Adrenal gland (tissue), 19 donors: ENCODE measurements at places on chromosomes 5 and 9. TPM values are rescaled to one million over a fixed set of nuclear protein-coding genes. Genes with fewer than 3 reads are reported as not detected.

Gene PCDHB7
- 1.6 TPM for total RNA-seq

DNA sequence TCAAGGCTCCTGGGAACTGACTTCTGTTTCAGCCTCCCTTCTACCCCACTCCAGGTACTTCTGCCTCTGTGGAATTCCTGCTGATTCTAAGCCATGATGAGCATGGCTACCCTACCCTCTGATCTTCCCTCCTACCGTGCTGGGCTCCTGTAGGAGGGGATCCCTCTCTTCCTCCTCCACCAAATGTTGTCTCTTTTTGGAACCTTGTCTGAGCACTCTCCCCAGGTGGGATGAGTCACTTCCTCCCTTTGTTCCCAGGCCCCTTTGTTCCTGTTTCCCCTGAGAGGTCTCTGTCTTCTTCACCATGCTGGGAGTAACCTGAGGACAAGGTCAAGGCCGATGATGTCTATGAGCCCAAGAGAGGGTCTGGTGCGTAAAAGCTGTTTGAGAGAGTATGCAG lies 213.2 kb downstream of the GABBR2 start:
- DNase-seq: no peak

- no peak for DNase-seq
Observed at GRCh38 chr9:37727013-37727412, 26.6 kb upstream of the TRMT10B start.

GRCh38 chr9:70534061-70534460 lies 119.6 kb upstream of the KLF9 start:
- no peak for DNase-seq

DNA sequence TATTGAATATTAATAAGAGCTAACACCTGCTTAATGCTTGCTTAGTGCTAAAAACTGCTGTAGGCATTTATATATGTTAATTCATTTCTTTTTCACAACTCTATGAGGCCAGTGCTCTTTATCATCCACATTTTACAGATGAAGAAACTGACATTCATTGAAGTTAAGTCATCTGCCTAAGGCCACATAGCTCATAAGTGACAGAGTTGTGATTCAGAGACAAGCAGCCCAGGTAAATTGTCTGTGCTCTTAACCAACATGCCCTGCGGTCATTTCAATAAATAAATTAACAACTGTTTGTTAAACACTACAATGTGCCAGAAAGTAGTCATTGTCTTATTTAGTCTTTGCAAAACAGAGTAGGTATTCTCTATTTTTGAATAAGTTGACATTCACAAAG lies 1354.4 kb upstream of the C9orf72 start:
- no peak for DNase-seq

DNA sequence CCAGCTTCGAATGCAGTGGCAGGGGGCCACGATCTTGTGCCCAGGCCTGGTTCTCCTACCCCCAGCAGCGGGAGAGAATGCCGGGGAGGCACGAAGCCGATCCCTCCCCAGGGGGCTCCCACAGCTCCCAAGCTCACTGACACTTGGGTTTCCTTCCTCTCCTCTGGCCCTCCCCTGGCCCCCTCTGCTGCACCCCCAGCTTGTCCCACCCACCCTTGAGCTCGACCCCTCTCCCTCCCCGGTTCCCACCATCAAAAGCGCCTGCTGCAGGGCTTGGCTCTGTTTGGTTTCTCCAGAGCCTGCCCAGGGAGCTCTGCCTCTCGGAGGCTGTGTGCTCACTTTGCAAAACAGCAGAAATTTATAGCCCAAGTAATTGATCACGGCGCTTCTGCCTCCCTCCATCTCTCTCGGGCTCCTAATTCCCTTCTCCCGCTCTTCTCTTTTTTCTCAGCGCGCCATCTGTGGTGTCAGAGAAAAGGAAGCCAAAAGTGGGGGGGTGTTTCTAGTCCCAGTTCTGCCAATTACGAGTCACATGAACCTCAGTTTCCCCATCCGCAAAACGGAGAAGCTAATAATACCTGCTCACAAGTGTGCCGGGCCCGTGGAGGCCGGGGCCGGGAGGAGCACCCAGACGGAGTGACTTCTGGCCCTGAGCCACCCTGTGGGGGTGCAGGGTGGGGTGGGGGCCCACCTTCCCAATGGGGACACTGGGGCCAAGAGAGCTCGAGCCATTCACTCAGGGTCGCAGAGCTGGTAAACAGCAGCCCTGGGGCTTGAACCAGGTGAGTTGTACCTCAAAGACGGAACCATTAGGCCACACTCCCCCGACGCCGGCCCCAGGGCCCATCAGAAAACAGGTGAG lies 141.2 kb upstream of the IER5L start:
- no peak for DNase-seq

- no peak for DNase-seq
Observed at GRCh38 chr9:77744841-77745430, 96.8 kb upstream of the GNA14 start.

Gene UBAC1
- total RNA-seq: 37.4 TPM

GRCh38 chr5:132557478-132558172 lies 848 bp downstream of the RAD50 start:
- peak; percentile 35 for DNase-seq

- no peak for DNase-seq
Observed at GRCh38 chr9:109411069-109411761, 86.9 kb downstream of the PTPN3 start.

DNA sequence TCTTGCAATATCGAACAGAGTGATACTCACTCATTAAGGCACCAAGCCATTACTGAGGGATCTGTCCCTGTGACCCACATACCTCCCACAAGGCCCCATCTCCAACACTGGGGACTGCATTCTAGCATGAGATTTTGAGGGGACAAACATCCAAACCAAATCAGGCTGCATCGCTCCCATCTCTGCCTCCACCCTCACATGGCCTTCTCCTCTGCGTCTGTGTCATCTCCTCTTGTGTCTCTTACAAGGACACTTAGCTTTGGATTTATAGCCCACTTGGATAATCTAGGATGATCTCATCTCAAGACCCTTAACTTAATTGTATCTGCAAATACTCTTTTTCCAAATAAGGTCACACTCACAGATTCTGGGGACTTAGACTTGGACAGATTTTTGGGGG lies 284.4 kb upstream of the DAP start:
- no peak for DNase-seq

Gene PCDHB16
- 2.3 TPM for total RNA-seq

Gene OGN
- total RNA-seq: 3.0 TPM

GRCh38 chr5:92640340-92640739 lies 940.7 kb downstream of the NR2F1-AS1 start:
- no peak for DNase-seq

Gene PCDHA1
- not detected for total RNA-seq

Gene NDUFA8
- total RNA-seq: 70.0 TPM

GRCh38 chr9:15268782-15269181 lies 38.2 kb downstream of the TTC39B start:
- no peak for DNase-seq

DNA sequence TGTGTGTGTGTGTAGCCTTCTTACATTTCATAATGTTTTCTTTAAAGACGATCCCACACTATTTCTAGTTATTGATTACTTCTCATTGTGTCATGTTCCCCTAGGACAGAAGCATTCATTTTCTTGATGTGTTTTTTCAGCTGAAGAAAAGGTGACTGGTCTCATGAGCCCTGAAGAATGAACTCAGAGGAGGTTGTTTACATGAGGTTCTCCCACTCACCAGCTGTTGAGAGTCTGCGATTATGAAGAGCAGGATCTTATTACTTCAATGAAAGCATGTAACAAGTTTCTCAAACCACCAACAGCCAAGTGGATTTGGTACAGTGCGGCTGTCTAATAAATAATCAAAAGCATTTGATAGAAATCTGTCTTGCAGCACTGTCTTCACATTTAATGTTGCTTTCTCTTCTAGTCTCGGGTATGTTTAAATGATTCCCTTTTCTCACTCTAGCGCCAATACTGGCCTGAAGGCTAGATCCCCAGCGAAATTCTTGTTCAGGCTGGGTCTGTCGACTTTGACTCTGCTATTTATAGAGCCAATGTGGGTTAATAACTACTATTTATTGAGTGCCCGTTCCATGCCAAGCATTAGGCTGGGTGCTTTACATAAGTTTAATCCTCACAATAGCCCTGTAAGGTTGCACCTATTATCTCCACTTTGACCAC lies 9.6 kb upstream of the FSD1L start:
- DNase-seq: no peak

Gene ANKRD18A
- not detected for total RNA-seq

DNA sequence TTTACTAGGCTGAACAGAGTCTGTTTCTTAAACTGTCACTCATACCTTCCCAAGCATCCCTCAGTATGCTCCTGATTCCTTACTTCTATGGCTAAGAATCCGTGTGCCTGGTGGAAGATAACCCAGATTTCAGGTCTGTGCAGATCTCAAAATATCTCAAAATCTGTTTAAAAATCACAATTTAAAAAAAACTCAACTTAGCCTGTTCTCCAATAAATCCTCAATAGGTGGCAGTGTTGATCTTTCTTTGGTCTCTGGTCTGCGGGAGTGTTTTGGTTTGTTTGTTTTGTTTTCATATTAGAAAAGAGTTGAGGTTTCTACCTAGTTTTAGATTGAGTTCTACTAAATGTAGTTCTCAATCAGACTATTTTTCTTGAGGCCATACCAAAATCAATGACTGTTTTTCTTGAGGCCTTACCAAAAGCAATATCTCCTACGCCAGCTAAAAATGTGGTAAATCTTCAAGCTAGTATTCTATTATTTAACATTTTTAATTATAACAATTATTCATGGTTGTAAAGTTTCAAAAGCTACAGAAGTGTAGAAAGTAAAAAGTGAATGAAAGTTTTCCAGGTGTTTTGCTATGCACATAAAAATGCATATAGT lies 57.9 kb downstream of the TGFBR1 start:
- no peak for DNase-seq

- DNase-seq: no peak
Observed at GRCh38 chr5:93721511-93721910, 19.9 kb downstream of the POU5F2 start.

GRCh38 chr9:110999379-110999778 lies 38.9 kb downstream of the LPAR1 start:
- no peak for DNase-seq

Gene PPIP5K2
- total RNA-seq: 56.1 TPM

GRCh38 chr9:126334721-126335621 lies 8.3 kb downstream of the MVB12B start:
- no peak for DNase-seq

- no peak for DNase-seq
Observed at GRCh38 chr5:109347252-109347888, 62.4 kb downstream of the PJA2 start.

Gene C9orf152
- total RNA-seq: not detected

DNA sequence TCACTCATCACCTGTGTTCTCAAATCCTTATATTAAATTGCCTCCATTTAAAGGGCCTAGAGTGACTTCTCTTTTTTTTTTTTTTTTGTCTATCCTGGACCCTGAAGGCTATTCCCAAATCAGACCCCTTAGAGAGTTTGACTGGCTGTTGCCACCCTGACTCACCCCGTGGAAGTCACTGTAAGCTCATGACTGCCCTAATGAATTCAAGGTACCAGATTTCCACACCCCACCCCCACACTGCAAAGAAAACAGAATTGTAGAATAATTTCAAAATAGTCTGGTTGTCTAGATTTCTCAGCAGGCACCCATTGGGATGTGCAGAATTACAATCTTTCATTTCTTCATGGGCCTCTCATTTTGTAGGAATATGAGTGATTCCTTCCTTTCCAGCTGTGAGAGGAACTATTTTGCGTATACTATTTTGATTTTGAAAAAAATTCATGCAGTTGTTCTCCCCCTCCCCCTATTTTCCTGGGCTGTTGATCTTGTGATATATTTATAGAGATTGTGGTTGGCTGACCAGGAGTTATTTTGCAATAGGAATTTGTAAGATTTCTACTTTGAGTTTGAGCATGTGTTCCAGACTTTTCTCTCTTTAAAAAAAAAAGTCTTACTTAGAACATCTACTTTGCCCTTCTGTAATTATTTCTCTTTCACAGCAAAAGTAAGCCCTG lies 79.1 kb downstream of the ZNF618 start:
- peak; percentile 49 for DNase-seq

- DNase-seq: no peak
Observed at GRCh38 chr5:60533789-60534188, 166.2 kb downstream of the DEPDC1B start.

DNA sequence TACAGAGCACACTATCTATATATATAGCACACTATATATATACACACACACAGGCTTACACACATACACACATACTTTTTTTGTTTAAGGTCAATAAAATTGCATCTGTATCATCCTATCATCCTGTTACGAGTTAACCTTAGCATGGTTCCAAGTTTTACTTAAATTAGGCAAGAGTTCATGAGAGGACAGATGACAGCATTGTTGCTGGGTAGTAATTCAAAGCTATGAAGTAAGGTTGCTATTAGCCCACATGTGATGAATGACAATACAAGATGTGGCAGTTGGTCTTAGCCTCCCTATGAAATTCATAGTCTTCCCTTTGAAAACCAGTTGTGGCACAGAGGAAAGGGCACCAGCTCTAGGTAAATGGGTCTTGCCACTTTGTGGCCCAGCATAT lies 438.1 kb downstream of the ACTL7B start:
- no peak for DNase-seq

- DNase-seq: peak; percentile 88
Observed at GRCh38 chr5:151234476-151235238, 10.8 kb upstream of the CCDC69 start.
